ENCODE measurements at places on chromosomes 11 and 22. TPM values are rescaled to one million over a fixed set of nuclear protein-coding genes. Genes with fewer than 3 reads are reported as not detected.

- no peak for DNase-seq
These were observed 29.1 kb downstream of the TREH start for GRCh38 chr11:118650366-118650765.

DNA sequence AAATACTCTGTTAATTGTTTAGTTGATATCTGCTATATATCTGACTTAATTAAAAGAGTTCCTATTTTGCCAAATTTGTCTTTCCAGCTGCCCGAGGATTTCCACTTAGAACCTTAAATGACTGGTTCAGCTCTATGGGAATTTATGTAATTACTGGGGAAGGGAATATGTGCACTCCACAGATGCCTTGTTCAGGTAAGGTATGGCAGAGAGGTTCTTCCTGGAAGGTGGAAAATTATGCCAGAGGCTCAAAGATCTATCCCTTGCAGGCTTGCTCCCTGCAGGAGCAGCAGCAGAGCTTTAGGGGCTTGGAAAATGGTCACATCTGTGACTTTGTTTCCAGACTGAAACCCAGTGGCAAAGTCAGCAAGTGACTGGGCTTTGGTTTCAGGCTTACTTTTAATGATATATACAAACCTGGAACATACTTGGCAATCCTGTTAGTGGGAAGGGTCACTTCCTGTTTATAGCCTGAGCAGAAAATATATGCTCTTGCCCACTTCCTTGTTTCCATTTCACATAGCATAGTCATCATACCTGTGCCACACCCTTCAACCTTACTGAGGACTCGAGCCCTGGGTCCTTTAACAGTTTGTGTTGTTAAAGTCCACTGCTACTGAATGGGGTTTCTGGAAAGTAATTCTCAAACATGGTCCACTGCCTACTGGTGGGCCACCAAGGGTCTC lies 23.7 kb downstream of the WBP2NL start:
- no peak for DNase-seq

- peak; percentile 93 for DNase-seq
These were observed 2.9 kb upstream of the GGT5 start for GRCh38 chr22:24247564-24248344.

GRCh38 chr11:58564231-58564630 lies 11.4 kb downstream of the LPXN start:
- no peak for DNase-seq

DNA sequence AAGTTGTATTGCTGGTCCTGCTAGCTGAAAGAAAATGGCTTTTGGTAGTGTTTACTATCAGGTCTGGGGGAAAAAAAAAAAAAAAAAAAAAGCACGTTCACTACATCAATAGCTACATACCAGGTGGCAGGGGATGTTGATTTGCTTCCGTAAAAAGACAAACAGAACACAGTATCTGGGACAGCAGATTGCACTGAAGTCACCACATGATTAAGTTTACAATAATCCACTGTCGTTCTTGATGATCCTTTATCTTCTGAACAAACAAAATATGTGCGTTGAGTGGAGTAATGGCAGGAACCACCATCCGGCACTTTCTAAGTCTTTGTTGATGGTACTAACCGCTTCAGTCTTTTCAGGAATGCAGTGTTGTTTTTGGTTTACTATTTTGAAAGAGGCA lies 48.7 kb downstream of the DDX6 start:
- no peak for DNase-seq

DNA sequence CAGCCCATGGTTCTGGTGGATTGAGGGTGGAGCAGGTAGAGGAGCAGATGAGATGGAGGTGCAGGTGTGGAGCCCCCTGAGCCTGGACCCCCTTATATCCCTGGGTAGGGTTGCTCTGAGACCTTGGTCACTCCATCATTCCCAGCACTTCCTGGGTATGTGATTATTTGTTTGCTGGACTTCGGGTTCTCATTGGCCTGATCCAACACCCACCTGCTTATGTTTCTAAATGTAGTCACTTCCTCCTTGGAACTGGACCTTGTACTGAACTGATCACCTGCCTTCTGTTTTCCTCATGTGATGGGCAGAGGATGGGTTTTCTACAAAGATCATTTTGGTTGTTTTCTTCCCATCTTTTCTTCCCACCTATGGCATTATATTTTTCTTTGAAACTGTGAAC lies at the start of gene KRTAP5-4:
KRTAP5-4 (minus strand) TSS at position 53 of the 400 bp plus-strand sequence; CDS start at position 8, 45 bp downstream.
- DNase-seq, result no peak

DNA sequence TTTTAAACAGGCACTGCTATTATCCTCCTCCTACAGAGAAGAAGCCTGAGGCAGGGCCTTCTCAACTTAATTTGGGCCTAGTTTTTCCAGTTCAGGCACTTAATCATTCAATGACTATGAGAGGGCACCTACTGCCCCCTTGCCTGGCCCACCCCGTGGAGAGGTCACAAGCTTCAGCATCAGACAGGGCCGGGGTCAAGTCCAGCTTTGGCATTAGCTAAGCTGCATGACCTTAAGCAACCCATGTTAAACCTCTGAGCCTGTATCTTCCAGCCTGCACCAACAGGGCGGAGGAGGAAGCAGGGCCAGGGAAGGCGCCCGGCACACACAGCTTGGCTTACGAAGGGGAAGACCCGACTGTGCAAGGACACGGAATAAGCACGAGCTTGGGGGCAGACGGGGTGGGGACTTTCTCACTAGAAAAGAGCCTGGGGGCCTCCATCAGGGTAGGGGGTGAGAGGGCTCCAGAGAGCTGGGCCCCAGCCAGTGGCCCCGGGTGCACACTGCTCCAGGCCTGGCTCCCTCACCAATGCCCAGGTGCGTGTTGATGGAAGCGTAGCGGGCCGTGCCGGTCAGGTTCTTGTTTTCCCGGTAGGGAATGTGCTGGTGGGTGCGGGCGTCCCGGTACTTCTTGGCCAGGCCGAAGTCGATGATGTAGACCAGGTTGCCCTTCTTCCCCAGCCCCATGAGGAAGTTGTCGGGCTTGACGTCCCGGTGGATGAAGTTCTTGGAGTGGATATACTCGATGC lies 16.9 kb downstream of the CSNK1E start:
- DNase-seq, result no peak

DNA sequence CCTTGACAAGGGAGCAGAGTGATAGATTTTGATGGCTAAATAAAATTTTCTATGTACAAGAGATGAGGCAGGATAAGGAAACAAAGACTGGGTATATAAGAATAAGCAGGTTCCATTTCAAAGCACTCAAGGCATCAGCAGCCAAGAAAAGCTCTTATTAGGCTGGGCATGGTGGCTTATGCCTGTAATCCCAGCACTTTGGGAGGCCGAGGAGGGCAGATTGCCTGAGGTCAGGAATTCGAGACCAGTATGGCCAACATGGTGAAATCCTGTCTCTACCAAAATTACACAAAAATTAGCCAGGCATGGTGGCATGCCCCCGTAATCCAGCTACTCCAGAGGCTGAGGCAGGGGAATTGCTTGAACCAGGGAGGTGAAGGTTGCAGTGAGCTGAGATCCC lies 563.4 kb upstream of the CCDC179 start:
- no peak for DNase-seq

DNA sequence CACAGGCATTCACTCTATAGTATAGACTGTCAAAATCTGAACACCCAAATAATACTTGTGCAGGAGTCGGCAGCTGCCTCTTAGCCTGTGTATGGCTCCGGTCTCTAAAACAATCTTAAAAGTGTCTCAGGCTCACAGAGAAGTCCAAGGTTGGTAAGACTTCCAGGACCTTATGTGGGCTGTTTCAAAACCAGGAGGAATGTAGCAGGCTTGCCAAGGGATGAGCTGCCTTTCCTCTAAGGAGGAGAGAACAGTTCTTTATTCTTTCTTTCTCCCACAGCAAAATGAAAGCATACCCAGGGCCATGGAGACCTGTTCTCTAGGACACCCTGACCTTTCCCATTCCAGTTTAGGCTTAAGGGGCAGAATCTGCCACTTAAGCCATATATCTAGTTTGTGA lies 176.5 kb downstream of the TRPC6 start:
- DNase-seq, result no peak

- DNase-seq, result no peak
These were observed 19.0 kb downstream of the TMEM258 start for GRCh38 chr11:61773356-61773755.

GRCh38 chr11:68673306-68673945 lies 10.9 kb upstream of the GAL start:
- DNase-seq, result no peak

GRCh38 chr11:82080160-82080559 lies 653.5 kb downstream of the FAM181B start:
- DNase-seq, result no peak

DNA sequence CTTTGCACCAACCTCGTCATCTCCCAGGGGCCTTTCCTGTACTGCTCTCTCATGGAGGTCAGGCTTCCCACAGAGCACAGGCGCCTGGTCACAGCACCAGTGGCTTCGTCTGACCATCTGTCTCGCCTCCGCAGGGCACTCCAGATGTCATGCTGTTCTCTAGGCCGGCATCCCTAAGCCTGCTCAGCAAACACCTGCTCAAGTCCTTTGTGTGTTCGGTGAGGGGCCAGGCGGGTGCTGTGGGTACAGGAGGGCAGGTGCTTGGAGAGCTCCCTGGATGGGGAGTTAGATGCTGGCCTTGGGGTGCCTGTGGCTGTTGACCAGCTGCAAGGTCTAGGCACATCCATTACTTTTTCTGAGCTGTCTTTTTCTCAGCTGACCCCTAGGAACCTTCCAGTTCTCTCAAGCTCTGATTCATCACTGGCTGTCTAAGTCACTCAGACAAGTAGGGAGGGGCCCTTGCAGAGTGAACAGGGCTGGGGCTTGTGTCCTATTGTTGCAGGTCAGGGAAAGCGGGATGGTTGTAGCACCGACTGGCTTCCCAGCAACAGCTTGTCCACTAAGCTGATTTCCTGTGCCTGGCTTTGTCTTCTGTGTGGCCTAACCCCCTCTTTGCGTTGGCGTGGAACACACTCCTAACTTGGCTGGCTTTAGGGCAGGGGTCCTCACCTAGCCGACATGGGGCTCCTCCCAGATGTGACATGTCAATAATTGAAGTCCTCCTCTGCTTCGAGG lies 9.2 kb downstream of the CLDN5 start:
- DNase-seq, result no peak

GRCh38 chr11:125084057-125084416 lies 20.9 kb downstream of the SLC37A2 start:
- no peak for DNase-seq

GRCh38 chr11:846496-847098 lies 3.9 kb downstream of the TSPAN4 start:
- DNase-seq, result no peak

DNA sequence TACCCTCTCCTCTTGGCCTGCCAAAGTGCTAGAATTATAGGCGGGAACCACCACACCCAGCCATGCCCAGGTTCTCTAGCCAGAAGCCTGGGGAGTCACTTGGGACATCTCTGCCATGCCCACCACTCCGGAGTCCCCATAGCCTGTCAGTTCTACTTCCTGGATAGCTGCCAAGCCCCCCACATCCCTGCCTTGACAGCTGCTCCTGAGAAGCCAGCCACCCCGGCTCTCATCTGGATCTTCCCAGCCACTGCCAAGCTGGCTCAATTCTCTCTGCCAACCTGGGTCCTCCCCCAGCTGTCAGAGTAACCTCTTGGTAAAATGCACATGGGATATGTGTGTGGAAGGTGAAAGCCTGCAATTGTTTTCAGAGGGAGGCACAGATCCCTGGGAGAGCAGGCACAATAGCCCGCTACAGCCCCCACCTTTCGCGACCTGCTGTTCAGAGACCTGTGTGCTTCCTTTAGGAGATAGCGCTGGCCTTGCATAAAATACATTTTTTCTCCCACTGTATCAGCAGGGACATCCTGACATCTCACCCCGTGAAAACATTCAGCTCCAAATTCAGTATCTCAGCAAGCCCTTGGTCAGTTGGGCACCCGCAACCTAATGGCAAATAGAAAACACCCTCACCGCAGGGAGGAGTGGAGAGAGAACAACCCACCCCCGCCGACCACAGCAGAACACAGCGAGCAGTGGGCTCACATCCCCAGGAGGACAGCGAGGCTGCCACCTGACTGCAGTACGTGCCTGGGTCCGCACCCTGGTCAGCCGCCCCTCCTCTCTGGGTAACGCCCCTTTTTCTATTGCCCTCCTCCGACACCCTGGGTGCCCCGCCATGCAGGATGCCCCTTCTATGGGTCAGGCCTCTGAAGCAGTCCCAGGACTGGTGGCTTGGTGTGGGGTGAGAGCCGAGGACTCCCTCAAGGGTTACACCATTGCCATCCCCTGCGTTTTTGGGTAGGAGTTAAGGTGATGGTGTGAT lies 1342.2 kb downstream of the BRD1 start:
- no peak for DNase-seq

- DNase-seq, result no peak
These were observed 20.1 kb downstream of the SYT7 start for GRCh38 chr11:61560751-61561150.

GRCh38 chr11:64185175-64185692 lies 737 bp upstream of the STIP1 start:
- DNase-seq, result peak; percentile 81

DNA sequence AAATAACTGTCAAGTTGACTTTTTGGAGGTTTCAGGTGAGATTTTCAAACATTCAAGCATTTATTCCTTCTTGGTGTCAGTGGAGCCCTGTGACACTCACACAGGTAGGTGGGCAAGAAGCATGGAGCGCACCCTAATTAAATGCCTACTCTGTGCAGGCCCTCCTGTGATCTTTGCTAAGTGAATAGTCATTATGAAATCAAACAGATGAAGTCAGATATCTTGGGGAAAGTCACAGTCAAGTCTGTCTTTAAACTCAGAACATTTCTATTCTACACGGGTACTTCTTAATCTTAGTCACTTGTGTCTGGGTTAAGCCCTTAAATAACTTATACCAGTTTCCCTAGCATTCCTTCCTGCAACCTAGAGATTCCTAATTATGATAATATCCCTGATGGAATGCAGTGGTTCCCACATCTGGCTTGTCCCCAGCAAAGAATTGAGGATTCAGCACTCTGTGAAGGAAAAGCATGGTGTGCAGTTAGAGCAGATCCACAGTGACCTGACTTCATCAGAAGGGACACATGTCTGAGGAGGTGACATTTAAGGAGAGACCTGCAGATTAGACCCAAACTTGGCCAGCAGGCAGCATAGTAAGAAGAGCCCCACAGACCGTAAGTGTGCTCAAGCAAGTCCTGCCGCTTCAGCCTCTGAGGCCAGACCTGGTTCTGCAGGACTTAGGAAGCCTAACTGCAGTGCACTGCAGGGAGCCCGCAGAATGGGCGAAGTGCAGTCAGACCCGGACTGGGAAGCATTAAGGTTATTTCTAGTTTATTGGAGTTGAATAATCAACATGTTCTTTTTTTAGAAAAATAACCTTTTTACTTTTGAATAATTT lies 85.3 kb upstream of the GAL start:
- DNase-seq, result no peak

- no peak for DNase-seq
These were observed 261.9 kb upstream of the LUZP2 start for GRCh38 chr11:24234822-24235508.

Gene OR52H1
- total RNA-seq, result 2.0 TPM

Gene CYP2D6
- total RNA-seq, result 0.16 TPM

Gene FADS2
- total RNA-seq, result 5.6 TPM

Gene TRIM51
- total RNA-seq, result not detected

Gene CBLIF
- total RNA-seq, result not detected

Gene SLC17A6
- not detected for total RNA-seq

Gene UPB1
- 0.44 TPM for total RNA-seq

Gene DLG2
- total RNA-seq, result 12.3 TPM

Gene IGSF9B
- 0.64 TPM for total RNA-seq
